ENCODE measurements at places on chromosomes 12 and 14.

DNA sequence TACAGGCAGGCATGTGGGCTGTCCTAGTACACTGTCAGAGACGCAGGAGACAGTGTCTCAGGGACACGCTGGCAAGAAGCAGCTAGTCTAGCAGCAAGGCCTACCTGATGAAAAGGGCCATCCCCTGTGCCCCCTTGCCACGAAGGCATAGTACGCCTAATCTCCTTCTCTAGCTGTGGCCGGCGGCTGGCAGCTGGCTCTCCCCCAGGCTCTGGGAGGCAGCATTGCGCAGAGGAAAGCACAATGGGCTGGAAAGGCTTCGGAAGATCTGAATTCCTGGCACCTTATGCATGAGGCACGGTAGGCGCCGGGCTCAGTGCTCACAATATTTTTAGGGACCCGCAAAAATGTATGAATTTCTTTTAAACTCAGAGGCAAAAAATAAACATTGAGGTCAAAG, 16.0 kb upstream of the PLEKHH1 start:
- DNase-seq, result no peak

DNA sequence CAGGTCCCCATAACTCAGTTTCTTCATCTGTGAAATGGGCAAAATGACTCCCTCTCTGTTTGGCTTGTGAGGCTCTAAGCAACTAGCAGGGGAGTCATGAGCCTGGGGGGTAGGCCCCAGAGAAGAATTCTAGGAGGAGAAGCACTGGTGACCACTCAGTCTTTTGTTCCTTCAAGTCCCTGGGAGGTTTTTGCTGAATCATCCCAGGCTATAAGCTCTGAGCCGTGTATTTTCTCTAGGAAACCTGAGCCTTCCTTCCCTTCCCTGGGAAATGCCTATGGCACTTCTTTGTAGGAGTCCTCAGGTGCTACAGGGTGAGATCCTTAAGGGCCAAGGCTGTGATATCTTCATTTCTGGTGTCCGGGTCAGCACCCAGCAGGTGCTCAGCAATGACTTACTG, 4.5 kb downstream of the RPH3A start:
- DNase-seq, result no peak

DNA sequence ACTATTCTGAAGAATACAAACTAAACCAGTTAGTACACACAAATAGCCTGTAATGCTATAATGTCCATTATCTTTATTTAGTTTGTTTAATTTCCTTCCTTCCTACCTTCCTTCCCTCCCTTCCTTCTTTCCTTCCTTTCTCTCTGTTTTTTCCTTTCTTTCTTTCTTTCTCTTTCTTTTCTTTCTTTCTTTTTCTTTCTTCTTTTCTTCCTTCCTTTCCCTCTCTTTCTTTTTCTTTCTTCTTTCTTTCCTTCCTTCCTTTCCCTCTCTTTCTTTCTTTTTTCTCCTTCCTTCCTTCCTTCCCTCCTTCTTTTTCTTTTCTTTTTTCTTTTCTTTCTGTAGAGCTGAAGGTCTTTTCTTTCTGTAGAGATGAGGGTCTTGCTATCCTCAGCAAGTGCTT, 131.2 kb downstream of the TMEM30B start:
- DNase-seq, result no peak

- no peak for DNase-seq
Measured at GRCh38 chr12:6635856-6636531, at the start of gene LPAR5. Gene LPAR5, minus strand, starts transcription at chr12:6635959. Its CDS starts 14,711 bp downstream, at chr12:6621248.

DNA sequence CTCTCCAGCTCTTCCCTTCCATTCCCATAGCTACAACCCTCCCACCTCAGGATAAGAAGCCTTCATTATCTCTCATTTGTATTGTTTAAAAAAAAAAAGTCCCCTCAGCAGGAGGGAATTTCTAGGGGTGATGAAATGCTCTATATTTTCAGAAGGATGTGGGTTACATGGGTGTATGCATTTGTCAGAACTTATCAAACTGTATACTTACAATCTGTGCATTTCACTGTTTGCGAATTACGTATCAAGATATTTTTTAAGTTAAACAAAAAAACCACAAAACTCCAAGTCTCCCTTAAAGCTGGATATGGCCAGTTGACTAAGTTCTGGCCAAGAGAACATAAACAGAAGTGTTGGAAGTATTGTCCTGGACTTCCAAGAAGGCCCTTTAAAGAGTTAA, 2.0 kb upstream of the FKBP11 start:
- no peak for DNase-seq

GRCh38 chr14:93648440-93649168, 139.7 kb downstream of the PRIMA1 start:
- DNase-seq, result no peak

GRCh38 chr12:56591961-56592360, 38.2 kb downstream of the BAZ2A start:
- no peak for DNase-seq

DNA sequence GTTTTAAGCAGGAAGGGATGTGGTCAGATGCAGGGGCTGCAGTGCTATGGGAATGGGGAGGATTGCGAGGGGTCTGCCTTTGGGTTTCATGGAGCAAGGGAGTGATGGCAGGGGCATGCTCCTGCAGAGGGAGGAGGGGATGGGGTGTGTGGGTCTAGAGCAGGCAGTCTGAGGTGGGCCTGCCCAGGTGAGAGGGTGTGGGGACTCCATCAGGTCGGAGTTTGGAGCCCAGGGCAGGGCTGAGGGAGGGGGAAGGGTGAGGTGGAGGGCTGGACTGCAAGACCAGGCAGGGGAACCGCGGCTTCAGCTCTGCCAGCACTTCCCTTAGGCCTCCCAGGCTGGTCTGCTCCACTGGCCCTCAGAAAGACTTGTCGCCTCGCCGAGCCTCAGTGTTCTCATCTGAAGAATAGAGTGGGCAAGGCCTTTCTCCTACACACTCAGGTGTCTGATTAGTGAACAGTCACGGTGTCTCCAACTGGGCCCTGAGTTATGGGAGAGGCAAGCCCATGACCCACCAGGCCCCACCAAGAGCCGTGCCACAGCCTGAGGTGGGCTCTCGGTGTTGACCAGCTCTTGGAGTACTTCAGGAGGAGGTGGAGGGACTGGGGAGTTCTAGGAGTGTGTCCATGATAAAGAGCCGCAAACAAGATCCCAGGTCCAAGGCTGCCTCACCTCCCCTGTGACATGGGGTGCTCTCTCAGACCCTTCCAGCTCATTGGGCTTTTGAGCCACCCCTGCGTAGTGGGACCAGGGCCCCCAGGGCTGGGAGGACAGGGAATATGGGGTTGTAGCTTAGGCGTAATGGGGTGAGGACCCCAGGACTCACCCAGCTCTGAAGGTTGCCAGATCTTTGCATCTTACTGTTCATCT, 20.1 kb upstream of the KRT80 start:
- DNase-seq, result no peak

DNA sequence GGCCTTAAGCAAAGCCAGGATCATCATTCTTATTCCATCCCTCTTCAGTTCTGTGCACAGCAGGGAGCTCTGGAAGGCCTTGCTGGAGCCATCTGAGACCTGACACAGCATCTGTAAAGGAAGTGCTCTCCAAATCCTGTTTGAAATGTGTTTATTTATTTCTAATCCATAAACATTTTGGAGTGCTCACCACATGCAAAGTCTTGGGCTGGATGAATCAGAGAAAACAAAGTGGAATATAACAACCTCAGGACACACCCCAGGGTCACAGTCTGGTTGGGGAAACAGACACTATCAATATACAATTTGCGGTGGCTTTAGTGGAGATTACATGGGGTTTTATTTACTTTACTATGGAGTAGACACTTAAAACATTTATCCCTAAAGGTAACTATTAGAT, 54.3 kb downstream of the BMP4 start:
- DNase-seq, result no peak

DNA sequence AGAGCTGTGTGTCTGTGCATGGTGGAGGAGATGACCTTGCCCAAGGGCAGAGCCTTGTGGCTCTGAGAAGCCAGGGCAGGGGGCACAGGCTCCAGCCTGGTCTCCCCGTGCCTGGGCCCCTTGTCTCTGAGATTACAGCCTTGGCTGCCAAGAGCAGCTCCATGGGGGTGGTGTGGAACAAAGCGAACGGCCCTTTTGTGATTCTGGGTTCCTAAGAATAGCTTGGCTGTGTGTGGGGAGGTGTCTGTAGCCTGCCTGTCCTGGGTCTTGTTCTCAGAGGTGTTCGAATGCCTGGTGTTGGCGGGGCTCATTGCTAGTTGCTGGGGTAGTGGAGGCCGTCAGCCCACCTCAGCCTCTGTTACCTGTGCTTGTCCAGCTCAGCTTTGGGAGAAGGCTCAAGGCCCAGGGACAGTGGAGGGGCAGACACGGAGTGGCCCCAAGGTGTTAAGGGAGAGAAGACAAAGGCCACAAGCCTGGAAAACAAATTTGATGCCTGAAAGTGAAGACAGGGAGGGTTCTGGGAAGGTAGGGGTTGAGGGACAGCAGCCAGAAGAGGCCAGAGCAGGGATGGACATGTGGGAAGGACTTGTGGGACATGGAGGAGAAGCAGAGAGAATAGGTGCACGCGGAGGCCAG, 7.4 kb upstream of the MYH7 start:
- no peak for DNase-seq

DNA sequence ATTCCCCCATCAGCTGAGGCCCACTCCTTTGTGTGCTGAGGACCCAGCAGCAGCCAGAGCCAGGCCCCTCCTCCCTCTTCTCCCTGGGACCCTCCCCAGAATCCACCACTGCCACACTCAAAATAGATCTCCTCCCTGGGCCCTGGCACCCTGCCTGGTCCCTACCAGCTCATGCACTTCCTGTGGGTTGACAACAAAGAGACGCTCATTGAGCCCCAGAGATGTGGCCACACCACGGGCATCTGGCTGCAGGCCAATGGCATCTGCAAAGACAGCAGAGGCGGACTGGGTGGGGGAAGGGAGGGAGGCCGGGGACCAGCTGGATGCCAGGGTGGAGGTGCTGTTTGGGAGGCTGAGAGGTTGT, 16.0 kb upstream of the ENDOU start:
- no peak for DNase-seq

GRCh38 chr12:6426882-6427671, 17.7 kb upstream of the CD27 start:
- no peak for DNase-seq

- DNase-seq, result no peak
Measured at GRCh38 chr12:39946361-39947280, 159.3 kb downstream of the SLC2A13 start.

DNA sequence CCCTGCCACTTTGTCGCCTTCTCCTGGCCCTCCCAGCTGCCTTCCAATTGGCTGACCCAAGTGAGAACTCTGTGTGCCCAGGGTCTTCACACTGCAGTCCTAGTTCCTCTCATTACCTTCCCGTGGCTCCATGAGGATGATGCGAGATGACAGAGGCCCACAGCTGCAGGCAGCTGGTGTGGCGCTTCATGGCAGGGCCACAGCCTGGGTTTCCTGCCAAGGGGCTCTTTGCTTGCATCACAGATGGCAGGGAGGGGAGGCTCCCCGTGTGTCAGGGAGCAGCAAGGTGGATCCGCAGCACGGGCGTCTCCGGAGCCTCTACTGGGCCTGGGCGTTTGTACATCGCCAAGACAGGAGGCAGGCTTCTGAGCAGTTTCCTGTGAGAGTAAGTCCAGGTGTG, 28.9 kb downstream of the DEGS2 start:
- DNase-seq, result no peak

DNA sequence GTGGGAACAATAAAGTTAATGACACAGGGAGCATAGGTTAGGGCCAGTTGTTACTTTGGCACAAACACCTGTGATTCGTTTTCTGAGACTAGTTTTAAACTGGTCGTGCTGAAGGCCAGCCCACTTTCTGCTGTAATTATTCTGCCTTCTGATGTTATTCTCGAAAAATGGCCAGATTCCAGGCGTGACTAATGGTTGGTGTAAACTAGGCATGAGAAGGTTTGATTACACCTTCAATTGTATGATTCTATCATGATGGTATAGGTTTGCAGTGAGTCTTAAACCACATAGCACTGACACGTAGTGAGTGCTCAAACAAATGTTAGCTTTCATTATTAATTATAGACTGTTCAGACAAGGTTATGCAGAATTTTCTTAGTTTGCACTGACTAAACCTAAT, 39.0 kb downstream of the CKB start:
- peak; percentile 20 for DNase-seq

DNA sequence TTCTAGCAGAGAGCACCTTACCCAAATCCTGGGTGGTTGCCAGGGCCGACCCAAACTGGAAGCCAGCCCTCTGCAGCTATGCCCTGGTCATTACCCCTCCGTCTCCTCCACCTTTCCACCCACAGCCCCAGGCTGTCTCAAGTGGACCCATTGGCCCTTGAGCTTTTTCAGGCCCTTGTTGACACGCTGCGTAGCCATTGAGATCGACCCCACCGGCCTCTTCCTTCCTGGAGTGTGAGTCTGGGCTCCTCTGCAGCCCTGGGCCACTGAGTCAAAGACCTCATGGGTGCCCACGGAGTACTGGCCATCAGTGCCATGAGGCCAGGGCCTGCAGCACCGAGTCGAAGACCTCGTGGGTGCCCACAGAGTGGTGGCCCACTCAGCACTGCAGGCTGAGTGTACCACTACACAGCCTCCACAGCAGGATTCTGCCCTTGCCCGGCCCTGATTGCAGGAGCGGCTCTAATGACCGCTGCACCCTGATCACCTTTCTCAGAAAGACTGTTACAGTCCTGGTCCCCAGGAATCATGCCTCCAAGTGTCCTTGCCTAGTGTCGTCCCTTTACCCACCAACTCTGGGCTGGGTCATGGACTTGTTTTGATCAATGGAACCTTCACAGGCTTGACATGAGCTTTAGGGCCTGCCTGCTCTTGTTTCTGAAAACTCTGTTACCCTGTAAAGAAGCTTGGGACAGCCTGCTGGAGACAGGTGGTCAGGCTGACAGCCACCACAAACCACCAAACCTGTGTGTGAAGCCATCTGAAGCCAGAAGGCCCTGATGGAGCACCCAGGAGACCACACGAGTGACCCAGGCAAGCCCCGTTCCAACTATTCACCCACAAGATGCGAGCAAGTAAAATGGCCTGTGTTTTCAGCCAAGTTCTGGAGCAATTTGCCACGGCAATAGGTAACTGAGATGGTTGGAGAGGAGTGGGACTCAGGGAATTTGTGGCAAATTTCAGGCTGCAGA, 39.6 kb upstream of the TRAF3 start:
- DNase-seq, result no peak

GRCh38 chr12:26732005-26732908, 100.7 kb downstream of the ITPR2 start:
- DNase-seq, result no peak

DNA sequence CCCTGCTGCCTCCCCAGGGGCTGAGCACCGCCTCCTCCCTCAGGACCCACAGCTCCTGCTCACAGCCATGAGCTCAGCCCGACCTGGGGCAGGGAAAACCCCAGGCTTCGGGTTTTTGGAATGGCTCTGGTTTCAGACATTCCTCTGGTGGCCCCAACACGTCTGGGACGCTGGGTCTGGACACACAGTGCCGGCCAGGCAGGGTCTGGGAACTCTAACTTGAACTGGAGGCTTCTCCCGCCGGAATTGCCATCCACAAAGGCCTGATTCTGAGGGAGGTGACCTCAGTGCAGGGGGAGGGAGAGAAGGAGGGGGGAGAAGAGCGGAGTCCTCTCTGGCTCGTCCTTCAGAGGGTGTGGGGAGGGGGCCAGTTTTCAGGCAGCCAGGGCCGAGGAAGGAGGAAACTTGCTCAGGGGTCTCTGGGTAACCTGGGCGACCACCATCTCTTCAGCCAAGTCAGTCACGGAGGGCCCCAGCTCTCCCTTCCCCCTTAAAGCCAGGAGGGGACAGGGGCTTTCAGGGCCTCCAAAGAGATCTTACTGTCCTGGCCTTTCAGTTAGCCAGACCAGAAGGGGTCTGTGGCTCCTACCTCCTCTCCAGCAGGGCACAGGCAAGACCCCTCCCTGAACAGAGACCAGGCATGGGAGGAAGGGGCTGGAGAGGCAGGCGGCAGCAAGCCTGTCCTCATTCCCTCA, 19.4 kb downstream of the NCKAP5L start:
- no peak for DNase-seq

- no peak for DNase-seq
Measured at GRCh38 chr12:30863839-30864238, 62.7 kb upstream of the TSPAN11 start.

- peak; percentile 80 for DNase-seq
Measured at GRCh38 chr12:93812626-93813025, 135.5 kb downstream of the CRADD start.
